Left ventricle myocardium inferior (tissue), 1 donor: ENCODE measurements at places on chromosomes 4 and X. TPM values are rescaled to one million over a fixed set of nuclear protein-coding genes. Genes with fewer than 3 reads are reported as not detected.

DNA sequence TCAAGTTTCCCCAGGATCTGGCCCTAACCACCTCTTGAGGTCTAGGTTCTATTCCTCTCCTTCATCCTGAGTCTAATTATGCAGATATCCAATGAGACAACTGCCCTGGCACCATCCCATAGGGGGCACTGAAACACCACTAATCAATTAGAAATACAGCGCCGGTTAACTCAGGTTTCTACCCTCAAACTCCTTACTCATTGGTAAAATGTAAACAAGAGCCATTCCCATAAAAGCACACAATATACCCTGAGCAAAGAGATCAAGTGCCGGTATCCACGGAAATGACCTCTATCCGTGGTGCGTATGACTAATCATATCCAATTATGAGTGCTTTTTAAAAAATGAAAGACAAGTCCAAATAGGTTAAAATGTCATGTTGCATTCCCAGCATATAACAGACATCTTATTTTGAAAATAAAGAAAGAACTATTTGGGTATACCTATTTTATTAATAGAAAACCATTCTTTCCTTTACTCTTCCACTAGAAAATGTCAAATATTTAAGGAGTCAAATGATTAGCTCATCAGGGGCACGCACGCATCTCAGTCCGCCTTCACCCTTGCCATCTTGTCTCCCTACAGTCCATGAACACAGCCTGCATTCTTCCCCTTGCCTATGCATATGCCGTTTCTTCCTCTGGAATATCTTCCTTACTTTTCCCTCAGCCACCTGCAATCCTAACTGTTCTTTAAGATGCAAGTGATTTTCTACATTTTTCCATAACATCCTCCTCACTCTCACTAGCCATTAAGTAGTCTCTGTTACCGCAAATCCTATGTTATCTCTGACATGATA lies 141.1 kb downstream of the MAML3 start:
- peak; percentile 38 for DNase-seq
- H3K4me1 ChIP-seq = peaks cover 5% of the 10 kb centered on the region
- no peak overlapping the region for H3K27ac ChIP-seq

DNA sequence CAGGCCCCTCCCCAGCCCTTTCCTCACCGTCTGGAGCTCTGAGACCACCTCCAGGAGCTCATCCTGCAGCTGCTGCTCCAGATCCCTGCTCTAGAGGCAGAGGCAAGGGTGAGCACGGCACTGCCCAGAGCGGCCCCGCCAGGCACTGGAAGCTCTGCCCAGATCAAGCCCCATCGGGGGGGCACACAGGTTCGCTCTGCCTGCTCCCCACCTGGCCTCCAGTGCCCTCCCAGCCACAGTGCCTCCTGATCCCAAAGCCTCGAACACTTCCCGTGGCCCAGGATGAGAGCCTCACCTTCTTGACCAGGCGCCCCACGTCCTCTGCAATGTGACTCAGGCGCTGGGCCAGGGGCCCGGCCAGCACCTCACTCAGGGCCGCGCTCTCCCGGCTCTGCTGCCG lies 5.0 kb downstream of the ARHGAP4 start:
- H3K27ac ChIP-seq = peak overlapping the region; percentile 97
- peak overlapping the region; percentile 43 for H3K4me3 ChIP-seq
- no peak for DNase-seq
- peaks cover 48% of the 10 kb centered on the region for H3K4me1 ChIP-seq

- no peak for DNase-seq
- peaks cover 10% of the 10 kb centered on the region for H3K36me3 ChIP-seq
- H3K4me1 ChIP-seq = peaks cover 37% of the 10 kb centered on the region
- H3K4me3 ChIP-seq = no peak overlapping the region
- no peak overlapping the region for H3K27ac ChIP-seq
These were observed 155.9 kb downstream of the APBB2 start for GRCh38 chr4:41058426-41058825.

DNA sequence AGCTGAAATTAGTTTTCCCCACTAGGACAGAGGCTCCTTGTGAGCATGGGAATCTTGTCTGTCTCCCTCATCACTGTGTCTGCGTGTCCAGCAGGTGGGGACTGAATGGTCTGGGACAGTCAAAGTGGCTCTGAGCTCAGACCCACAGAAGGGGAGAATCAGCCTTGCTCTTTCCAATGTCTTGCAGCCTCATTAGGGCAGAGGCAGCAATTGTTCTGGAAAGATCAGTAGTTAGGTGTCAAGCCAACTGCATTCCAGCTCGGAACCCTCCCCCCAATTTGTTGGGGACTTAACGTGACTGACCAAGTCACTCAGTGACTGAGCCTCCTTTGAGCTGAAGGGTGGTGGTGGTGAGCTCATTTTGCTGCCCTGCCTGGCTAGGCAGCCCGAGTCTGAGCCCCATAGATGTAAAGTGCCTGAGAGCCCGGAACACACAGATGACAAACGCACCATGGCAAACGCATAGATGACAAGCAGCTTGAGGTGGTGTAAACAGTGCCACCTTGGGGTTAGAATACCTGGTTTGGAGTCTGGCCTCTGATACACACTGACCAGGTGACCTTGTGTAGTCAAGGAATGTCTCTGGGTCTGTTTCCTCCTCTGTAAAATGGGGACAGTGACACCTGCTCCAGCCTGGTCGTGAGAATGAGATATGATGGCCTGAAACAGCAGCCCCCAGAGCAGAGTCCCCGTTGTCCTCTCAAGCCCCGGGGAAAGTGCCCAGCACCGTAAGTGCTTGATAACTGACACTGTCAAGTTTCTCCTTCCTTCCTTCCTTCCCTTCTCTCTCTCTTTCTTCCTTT lies 2.7 kb upstream of the SORCS2 start:
- H3K36me3 ChIP-seq = no peaks in the 10 kb centered on the region
- no peak for DNase-seq
- no peak overlapping the region for H3K4me3 ChIP-seq

DNA sequence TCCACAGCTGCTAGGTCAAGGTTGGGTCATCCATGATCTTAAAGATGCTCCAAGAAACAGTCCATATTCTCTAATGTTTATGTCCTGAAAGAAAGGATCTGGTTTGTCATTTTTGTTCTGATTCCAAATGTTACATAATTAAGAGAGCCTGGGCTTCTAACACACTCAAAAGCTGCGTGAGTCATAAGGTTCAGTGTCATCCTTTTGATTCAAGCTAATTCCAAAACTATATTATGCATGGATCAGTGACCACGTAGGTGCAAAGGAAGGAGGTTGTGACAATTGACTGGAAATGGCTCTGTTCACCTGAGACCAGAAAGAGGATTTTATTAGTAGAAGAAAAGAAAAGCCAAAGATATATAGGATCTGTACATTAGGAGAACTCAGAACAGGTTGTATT lies 268.7 kb upstream of the GK2 start:
- H3K4me1 ChIP-seq = no peaks in the 10 kb centered on the region
- no peak overlapping the region for H3K4me3 ChIP-seq
- no peak for DNase-seq
- no peak overlapping the region for H3K27ac ChIP-seq
- no peaks in the 10 kb centered on the region for H3K36me3 ChIP-seq

GRCh38 chrX:133461231-133461630 lies 45.9 kb upstream of the GPC4 start:
- DNase-seq = no peak
- no peaks in the 10 kb centered on the region for H3K27me3 ChIP-seq
- no peaks in the 10 kb centered on the region for H3K4me1 ChIP-seq
- H3K27ac ChIP-seq = no peak overlapping the region
- no peak overlapping the region for H3K4me3 ChIP-seq

ZFP92 gene
- 0.49 TPM for total RNA-seq

PPP4R3C gene
- not detected for total RNA-seq

CXXC4 gene
- 4.5 TPM for total RNA-seq
